ENCODE measurements at places on chromosomes 4 and X.
A peak's percentile ranks its signal among the peaks of the same experiment; 100 is the strongest.

DNA sequence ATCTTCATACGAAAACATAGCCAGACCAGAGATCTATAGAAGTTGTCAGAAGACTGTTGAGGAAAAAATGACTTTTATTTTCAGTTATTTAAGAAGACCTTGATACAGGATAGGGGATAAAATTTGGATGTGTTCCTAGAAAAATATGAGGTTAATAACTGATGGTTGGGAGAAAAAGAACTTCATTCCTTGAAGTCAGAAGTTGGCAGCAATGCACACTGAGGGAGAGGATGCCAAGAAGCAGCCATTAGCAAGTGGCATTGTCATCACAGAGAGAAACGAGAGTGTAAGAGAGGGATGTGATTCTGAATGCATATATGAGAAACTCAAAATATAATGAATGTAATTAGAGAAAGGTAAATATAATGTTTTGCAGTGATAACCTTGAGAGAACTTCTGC is 382.1 kb upstream of the EPHA5 start:
- DNase-seq, result no peak

GRCh38 chr4:184344435-184344834 is 126.8 kb upstream of the ENPP6 start:
- no peak for DNase-seq

DNA sequence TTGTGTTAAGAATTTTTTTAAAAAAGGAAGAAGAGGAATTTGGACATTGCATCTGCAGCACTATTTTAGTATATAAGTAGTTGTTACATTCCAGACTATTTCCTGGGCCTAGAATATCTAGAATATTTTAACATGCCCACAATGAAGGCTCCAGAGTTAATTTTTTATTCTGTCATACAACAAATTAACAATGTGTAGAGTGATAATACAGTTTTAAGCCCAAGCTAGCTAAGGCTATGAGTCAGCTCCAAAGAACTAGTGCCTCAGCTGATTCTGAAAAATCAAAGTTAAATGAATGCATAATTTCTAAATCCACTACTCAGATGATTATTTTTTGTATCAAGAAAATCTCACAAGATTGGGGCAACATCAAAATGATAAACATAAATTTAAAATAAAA is 231.4 kb downstream of the PRDM5 start:
- no peak for DNase-seq

GRCh38 chr4:102780476-102781144 is 19.8 kb upstream of the MANBA start:
- DNase-seq, result no peak

GRCh38 chrX:153727123-153727931 is 2.7 kb downstream of the ABCD1 start:
- no peak for DNase-seq

- no peak for DNase-seq
Measured at GRCh38 chrX:119539872-119540271, 25.3 kb downstream of the STEEP1 start.

GRCh38 chrX:85903692-85904471 is 143.5 kb downstream of the CHM start:
- DNase-seq, result no peak

- DNase-seq, result no peak
Measured at GRCh38 chr4:13887010-13887409, 259.5 kb upstream of the BOD1L1 start.

GRCh38 chrX:81556880-81557279 is 355.0 kb downstream of the SH3BGRL start:
- no peak for DNase-seq

DNA sequence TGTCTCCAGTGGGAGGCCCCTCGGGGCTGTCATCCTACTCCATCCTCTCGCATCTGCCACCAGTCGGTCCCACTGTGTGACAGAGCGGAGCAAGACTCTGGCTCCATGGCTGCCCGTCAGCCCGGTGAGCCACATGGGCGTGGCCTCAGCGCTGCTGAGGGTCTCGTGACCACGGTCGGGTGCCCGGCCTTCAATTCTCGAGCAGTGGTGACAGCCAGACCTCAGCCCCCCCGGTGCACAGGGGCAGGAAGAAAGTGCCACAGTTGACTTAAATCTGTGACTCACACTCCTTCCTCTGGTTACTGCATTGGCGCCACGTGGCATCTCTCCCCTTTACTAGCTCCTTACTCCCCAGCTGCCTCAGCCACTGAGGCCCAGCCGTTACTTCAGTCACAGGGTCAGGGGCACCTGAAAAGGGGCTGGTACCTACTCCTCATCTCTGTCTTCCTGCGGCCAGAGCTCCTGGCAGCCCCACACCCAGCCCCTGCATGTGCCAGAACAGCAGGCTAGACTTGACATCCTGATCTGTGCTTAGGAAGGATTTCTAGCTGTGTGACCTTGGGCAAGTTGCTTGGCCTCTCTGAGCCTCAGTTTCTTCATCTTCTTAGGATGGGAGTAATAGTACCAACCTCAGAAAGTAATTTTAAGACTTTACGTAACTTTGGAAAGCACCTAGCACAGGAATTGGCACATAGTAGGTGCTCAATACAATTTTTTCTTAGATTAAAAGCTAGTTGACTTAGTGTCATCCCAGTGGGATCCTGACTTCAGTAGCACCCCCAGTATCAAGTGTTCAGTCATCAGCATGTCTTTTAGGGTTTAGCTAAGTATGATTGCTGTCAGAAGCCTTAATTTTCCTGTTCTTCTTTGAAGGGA is 66.1 kb downstream of the TNIP2 start:
- peak; percentile 48 for DNase-seq

GRCh38 chr4:35365186-35365585 is 879.1 kb downstream of the ARAP2 start:
- no peak for DNase-seq

- DNase-seq, result no peak
Measured at GRCh38 chr4:53432528-53433424, 55.3 kb downstream of the FIP1L1 start.

DNA sequence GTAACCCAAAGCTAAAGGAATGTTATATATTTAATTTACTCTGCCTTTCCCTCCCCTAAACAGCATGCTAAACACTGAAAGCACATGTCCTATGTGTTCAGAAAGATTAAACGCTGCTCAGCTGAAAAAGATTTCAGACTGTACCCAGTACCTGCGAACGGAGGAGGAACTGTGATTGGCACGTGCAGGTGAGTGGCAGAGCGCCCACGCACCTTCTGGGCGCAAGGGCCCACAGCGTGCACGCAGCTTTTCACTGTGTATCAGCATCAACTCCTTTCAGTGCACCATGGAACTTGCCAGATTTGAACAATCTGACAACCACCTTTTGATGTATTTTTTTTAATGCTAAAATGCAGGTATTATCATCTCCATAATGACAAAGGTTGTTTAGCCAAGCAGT is 87.7 kb downstream of the RFC1 start:
- no peak for DNase-seq

DNA sequence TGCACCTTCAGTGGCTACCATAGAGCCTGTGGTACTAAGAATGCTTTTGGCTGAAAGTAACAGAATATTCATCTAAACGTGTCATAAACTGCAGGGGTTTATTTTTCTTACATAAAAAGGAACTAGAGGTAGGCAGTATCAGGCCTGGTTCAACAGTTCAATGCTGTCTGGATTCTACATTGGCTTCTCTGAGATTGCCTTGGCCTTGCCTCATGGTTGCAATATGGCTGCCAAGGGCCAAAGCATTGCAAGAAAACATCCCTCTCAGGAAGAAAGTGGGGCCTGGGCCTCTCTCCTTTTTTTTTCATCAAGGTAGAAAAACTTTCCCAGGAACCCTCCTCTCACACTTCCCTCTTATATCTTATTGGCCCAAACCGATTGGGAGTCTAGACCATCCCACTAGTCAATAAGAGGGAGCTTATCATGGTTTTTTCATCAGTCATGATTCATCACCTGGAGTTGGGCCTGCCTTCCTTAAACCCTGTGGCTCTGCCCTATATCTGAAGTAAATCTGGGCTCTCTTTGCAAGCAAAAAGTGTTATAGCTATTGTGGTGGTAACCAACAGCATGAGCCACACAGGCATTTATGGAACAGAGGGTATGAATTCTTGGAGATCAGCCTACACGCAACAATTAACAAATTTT is 1.8 kb upstream of the DOCK11 start:
- no peak for DNase-seq

DNA sequence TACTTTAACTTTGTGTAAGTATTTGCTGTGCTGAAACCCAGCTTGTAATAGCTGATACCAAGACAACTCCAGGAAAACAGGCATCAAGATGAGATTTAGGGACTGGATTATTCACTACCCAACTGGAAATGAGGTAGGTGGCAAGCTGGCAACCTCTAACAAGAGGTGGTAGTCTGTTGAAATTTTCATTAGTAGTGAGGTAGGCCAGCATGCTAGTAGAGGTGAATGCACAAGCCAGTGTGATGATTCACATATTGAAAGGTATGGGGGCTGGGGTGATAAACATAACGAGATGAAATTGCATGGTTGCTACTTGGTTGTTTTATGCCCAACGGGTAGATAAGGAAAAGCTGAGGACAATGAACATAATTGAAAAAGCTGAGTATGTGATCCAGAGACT is 8.5 kb upstream of the TMPRSS11D start:
- no peak for DNase-seq

DNA sequence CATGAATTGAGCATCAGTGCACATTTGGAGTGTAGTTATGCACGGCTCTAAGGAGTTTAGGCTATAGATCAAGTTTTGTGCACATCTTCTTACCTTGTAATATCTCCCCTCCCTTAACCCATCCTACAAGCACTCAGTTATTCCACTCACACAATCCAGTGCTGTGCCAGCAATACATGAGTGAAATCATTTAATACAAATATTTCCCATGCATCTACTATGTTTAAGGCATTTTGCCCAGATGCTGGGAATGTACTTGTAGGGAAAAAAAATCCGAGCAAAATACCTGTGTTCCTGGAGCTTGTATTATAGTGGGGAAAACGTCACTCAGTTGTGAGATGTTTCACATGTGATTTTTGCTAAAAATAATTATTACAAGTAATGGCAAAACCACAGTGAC is 191.6 kb upstream of the LDB2 start:
- DNase-seq, result no peak

- DNase-seq, result no peak
Measured at GRCh38 chr4:75869100-75869499, 33.2 kb downstream of the PPEF2 start.

- no peak for DNase-seq
Measured at GRCh38 chr4:140448162-140448561, 20.7 kb upstream of the CLGN start.

DNA sequence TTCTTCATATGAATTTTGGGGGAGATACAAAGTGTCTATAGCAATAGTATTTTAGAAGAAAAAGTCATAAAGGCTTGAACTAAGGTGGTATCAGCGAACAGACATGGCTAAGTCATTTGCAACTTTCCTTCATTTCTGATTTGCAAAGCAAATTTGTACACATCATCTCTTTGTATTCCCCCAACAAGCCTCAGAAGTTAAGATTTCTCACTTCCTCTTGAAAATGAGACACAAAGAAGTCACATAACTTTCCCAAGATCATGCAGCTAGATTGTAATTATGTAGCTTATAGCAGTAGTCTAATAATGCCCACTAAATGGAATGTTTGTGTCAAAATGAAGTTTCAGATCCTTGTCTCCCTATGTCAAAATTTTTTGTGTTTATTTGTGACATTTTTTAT is 709.8 kb upstream of the HS3ST1 start:
- no peak for DNase-seq

- no peak for DNase-seq
Measured at GRCh38 chr4:155032521-155033229, 175.8 kb upstream of the NPY2R start.

- DNase-seq, result no peak
Measured at GRCh38 chr4:31045724-31046318, 325.7 kb downstream of the PCDH7 start.

DNA sequence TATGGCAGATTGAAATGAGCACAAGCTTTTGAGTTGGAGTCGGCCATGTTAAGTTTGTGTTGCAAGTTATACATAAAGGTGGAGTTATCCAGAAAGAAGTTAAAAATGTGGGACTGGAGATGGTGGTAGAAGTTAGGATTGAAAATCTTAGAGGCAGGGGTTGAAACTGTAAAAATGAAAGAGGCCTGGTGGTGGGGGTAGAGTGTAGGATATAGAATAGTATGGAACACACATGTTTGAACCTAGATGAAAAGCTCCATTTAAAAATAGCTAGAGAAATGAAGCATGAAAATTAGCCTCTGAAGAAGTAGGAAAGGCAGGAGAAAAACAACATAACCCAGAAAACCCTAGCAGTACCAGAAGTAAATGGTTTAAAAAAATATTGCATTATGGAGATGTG is 131.8 kb upstream of the ENPEP start:
- DNase-seq, result no peak

DNA sequence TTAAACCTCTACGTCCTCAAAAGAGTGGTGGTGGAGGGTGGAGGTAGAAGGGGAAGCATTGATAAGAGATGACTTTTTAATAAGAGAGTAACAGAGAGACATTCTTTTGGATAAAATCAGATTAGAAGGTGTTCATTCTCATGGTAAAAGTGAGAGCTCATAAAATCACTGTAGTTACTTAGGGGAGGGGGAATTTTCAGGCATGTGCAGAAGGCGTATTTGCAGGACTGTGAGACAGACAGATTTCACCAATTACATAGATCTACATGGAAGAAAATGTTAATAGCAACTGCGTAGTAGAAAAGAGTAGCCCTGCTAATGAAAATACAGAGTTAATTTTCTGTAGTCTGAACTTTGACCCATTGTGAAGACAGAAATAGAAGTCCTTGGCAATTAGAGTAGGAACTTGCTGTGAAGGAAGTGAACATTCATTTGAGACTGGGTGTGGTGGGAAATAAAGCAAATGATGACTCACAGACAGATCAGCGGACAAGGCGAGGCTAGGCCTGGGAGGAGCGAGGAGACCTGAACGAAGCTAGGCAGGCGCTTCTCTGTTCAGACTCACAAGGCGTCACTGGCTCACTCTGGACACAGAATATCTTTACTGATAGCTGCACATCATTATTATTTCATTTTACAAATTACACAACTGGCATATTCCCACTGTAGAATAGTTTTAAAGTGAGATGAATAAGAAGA is 57.2 kb upstream of the FAM9C start:
- DNase-seq, result no peak

- no peak for DNase-seq
Measured at GRCh38 chr4:69773484-69773883, 13.1 kb upstream of the SULT1B1 start.

DNA sequence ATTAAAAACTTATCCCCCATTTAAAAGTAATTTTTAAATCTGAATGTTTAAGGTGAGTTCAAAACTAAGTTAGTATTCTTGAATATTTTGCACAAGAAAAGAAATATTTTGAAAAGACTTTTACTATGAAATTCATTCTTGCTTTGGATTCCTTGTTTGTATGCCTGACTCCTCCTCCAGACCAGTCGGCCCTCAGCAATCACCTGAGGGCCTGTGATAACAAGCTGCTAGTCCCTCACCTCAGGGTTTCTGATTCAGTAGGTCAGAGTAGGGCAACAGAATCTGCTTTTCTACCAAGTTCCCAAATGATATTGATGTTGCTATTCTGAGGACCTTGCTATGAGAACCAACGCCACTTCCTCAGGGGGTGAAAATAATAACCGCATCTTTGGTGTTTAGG is 154.7 kb downstream of the CDS1 start:
- no peak for DNase-seq

- DNase-seq, result no peak
Measured at GRCh38 chr4:41709844-41710481, 38.6 kb downstream of the PHOX2B start.

All from T1000 (cell line).